ENCODE measurements at places on chromosomes 2 and 18.

DNA sequence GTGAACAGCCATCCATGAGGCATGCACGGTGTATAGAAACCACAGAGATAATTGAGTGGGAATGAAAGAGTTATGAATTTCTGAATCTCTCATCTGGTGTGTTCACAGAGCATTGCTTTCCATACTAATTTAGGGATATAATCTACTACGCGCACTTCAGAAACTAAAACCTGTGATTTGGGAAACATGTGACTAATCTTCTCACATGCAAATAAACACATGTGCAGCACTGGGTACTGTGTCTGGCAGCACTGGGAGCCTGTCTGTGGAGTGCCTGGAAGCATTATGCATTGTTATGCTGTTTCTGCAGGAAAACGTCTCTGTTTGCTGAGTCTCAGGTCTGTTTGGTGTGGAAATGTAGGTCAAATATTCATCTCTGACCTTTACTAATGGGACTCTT lies 287.3 kb downstream of the CMPK2 start:
- no peak for DNase-seq

GRCh38 chr2:54428108-54428831 lies 27.9 kb upstream of the SPTBN1 start:
- no peak for DNase-seq

DNA sequence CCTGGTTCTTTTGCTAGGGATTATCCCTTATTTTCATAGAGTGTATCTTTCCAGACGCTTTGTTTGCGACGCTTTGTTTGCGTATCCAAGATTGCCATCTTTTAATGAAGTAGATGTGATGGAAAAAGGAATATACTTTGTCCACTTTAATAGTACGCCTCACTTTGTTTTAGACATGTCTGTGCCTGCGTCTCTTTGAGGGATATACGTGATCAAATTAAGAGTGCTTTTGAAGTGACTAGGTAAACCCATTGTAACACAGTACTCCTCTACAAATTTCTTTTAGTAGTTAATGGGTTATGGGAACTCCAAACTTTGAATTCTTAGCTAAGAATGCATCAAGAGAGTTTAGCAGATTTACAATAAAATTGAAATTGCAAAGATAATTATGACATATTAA lies 27.9 kb downstream of the ACSL3 start:
- DNase-seq = no peak

DNA sequence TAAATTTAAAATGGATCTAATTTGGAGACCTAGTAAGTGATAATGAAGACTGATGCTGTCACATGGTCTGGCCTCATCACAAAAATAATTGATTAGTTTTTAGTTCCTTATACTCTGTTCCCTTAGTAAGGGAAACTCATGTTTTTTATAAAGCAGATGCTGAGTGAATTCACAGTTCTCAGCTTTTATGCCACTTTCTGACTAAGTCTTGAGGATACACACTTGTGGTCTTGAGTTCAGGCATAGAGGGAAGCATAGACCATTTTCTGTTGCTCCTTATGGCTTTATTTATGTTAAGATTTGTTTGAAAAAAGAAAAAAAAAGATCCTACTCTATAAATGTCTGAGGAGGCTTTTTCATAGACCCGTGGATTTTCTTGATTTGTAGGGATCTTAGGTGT lies 91.1 kb downstream of the MAP4K4 start:
- no peak for DNase-seq

DNA sequence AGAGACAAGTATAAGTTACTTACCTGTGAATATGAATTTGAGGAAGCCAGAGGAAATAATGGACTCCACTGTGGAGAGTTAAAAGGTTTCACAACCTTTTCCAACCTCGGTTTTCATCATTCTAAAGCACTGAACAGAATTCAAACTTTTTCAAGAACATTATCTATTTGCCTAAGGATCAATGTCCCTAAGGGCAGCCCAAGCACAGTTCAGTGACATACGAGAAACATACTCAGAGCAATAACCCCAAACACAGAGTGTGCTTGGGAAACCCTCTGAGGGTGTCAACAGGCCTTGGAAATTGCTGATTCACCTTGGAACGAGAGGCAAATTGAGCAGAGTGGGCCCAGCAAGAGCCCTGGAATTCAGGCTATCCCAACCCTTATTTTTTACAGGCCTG lies at the start of gene ABCB11:
ABCB11 (minus strand) TSS at position 123 of the 400 bp plus-strand sequence. CDS start 13,199 bp downstream, outside the sequence.
- no peak for DNase-seq

- DNase-seq = no peak
Measured at GRCh38 chr2:241739651-241740050, 5.2 kb downstream of the D2HGDH start.

DNA sequence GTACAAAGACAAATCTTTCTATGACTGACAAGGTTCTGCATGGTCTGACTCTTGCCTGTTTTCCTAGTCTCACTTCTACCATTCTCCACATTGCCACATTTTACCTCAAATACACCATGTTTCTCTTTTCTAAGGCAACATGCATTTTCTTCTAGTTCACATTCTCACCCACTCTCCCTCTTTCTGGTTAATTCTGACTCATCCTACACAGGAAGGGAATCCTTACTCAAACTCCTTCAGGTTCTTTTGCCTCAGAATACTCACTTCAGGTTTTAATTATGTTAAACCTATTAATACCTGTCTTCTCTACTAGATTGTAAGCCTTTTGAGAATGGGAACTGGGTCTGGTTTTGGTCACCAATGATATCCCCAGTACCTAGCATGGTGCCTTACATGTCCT lies 47.2 kb downstream of the MAP2 start:
- no peak for DNase-seq

DNA sequence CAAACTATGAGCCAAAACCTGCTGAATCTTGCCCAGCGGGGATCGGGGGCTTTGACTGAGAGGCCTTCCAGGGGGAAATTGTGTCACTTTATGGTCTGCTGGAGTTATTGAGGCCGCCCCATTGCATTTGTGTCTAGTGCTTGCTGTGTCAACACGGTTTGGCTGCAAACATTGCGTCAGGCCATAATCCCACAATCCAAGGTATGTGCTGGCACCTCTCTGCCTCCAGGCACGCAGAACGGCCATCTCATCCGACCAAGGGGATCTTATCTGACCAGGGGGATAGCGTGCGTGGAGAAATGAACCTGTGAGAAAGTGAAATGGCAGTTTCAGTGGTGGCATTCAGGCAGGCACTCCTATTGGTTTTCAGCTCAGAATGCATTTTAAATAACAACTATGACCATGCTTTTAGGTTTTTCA lies 18.1 kb upstream of the LYPD6B start:
- no peak for DNase-seq

- peak; percentile 62 for DNase-seq
Measured at GRCh38 chr2:217223222-217223930, 363.5 kb upstream of the TNP1 start.

All from adrenal gland (tissue), 19 donors.